Forelimb muscle (tissue), 1 donor: ENCODE measurements at places on chromosomes 3 and 15. TPM values are rescaled to one million over a fixed set of nuclear protein-coding genes. Genes with fewer than 3 reads are reported as not detected.

COLQ gene
- 24.7 TPM for polyA plus RNA-seq

PYGO1 gene
- polyA plus RNA-seq, result 8.4 TPM

NANOGP8 gene
- polyA plus RNA-seq, result 0.33 TPM

CFAP100 gene
- 0.94 TPM for polyA plus RNA-seq

MAP4 gene
- polyA plus RNA-seq, result 340 TPM

SLC12A8 gene
- polyA plus RNA-seq, result 0.37 TPM

SPRED1 gene
- 23.6 TPM for polyA plus RNA-seq

SCN11A gene
- 2.5 TPM for polyA plus RNA-seq

RBMS3 gene
- 28.5 TPM for polyA plus RNA-seq

SHC4 gene
- polyA plus RNA-seq, result 2.3 TPM

GADL1 gene
- polyA plus RNA-seq, result 28.7 TPM

CCDC9B gene
- polyA plus RNA-seq, result 17.0 TPM

GABRR3 gene
- polyA plus RNA-seq, result not detected

MKRN3 gene
- polyA plus RNA-seq, result 5.8 TPM

SERPINI1 gene
- polyA plus RNA-seq, result 7.9 TPM

CSPG5 gene
- 1.8 TPM for polyA plus RNA-seq

TRIM59 gene
- polyA plus RNA-seq, result 6.5 TPM

FSTL1 gene
- polyA plus RNA-seq, result 571 TPM

LIPC gene
- polyA plus RNA-seq, result 0.49 TPM

RSRC1 gene
- polyA plus RNA-seq, result 21.0 TPM

KBTBD13 gene
- 2.0 TPM for polyA plus RNA-seq

SLC27A2 gene
- polyA plus RNA-seq, result 0.09 TPM

MGLL gene
- polyA plus RNA-seq, result 24.5 TPM

GOLGA6L2 gene
- polyA plus RNA-seq, result not detected

CADM2 gene
- 5.8 TPM for polyA plus RNA-seq

TPRG1 gene
- polyA plus RNA-seq, result 2.7 TPM
